ENCODE measurements at places on chromosomes 2 and 18.
A peak's percentile ranks its signal among the peaks of the same experiment; 100 is the strongest.

DNA sequence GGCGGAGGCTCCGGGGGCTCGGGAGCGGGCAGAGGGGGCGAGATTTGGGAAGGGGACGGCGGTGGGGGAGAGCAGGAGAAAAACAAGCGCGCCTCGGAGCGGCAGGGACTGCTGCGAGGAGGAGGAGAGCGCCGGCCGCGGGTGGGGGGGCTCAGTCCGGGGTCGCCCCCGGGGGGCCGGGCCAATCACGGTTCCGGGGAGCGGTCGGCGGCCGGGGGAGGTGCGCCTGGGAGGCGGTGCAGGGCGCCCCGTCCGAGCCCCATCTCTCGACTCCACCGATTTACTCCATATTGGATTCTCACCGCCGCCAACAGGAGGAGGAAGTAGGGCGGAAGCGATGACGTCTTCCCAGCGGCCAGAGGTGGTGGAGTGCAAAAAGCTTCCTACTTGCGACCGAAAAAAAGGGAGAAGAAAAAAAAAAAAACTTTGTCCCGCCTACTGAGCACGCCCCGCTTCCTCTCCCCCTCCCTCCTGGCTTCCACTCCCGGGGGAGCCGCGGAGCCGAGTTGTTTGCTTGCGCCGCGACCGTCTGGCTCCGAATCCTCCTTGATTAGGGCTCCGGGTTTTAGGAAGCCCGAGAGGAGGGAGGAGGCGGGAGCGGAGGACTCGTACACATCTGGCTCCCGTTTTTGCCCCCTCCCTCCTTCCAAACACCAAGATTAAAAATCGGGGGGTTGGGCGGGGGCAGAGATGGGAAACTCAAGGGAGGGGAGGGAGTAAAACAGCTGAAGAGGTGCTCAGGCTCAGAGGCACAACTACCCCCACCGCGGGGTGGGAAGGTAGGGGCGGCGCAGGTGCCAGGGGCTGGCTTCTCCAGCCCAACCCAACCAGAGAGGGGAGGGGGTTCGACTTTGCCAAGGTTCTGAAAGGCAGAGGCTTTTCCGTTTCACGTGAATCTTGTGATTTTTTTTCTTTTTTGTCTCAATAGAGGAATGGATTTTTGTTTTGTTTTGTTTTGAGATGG, at the start of gene SPRED2:
Gene SPRED2, minus strand, starts transcription at position 373 of the 964 bp plus-strand sequence. CDS start 612 bp downstream, outside the sequence.
- DNase-seq: peak; percentile 95

DNA sequence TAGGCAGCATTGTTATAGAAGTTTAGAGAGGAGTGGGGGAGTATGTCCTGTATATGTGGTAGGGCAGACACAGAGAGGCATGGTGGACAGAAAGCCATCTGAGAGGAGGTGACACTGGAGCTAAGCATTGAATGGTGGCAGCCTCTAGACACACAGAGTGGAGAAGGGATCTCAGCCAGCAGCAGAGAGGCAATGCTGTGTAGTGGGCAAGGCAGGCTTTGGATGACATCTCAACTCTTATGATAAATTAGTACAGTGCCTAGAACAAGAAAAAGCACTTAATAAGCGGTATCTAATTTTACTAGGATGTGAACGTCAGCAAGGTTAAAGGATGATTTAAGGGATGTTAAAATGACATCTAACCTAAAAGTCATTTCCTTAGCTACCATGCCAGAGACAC, 22.5 kb upstream of the CERS6 start:
- DNase-seq: no peak

GRCh38 chr2:45153121-45153520, 143.9 kb upstream of the SIX2 start:
- DNase-seq: no peak

- DNase-seq: peak; percentile 15
These were observed 13.4 kb downstream of the CERS6 start for GRCh38 chr2:168469281-168469988.

- no peak for DNase-seq
These were observed 65.9 kb upstream of the STPG4 start for GRCh38 chr2:47221039-47221438.

GRCh38 chr2:119826370-119826961, 66.7 kb downstream of the PTPN4 start:
- DNase-seq: peak; percentile 42

GRCh38 chr2:23757686-23758433, 169.1 kb downstream of the ATAD2B start:
- DNase-seq: no peak

GRCh38 chr18:47175898-47176575, at the start of gene IER3IP1:
TSS of gene IER3IP1 (minus strand) at chr18:47176364. CDS start at chr18:47176277, 87 bp downstream.
- peak; percentile 97 for DNase-seq

DNA sequence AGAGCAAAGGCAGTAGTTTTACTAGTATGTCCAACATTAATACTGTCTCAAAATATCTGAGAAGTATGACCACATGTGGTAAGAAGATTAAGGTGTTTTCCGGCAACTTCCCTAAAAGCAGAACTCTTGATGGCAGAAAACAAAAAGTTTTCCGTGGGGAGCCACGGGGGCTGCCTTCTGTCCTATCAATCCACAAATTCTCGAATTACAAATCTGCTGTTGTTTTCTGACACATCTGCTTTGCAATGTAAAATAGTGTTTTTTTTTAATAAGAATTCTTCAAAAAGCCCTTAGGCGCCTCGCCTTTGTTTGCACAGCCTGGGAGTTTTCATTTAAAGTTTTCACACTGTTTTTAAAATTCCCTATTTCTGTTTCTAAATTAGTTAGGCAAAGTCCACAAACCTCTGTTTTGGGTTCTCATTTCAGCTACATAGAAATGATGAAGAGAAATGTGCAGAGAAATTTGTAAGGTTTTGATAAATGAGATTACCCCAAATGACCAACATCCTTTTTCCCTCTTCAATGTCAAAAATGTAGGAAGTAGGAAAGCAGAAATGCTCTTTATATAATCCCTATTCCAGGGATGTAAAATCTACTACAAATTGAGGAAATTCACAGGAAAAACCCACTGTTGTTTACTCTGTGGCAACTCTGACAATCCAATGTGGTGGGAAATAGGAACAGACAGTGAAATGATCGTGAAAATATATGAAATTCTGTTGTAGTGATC, 385.8 kb downstream of the ZEB2 start:
- no peak for DNase-seq

- no peak for DNase-seq
These were observed 273.6 kb upstream of the NCKAP5 start for GRCh38 chr2:133841900-133842299.

GRCh38 chr2:241136191-241136590, 13.1 kb downstream of the PASK start:
- DNase-seq: no peak

- DNase-seq: no peak
These were observed 375.6 kb upstream of the MEIS1 start for GRCh38 chr2:66059332-66059731.

GRCh38 chr2:160295519-160296207, 95.6 kb upstream of the ITGB6 start:
- no peak for DNase-seq

DNA sequence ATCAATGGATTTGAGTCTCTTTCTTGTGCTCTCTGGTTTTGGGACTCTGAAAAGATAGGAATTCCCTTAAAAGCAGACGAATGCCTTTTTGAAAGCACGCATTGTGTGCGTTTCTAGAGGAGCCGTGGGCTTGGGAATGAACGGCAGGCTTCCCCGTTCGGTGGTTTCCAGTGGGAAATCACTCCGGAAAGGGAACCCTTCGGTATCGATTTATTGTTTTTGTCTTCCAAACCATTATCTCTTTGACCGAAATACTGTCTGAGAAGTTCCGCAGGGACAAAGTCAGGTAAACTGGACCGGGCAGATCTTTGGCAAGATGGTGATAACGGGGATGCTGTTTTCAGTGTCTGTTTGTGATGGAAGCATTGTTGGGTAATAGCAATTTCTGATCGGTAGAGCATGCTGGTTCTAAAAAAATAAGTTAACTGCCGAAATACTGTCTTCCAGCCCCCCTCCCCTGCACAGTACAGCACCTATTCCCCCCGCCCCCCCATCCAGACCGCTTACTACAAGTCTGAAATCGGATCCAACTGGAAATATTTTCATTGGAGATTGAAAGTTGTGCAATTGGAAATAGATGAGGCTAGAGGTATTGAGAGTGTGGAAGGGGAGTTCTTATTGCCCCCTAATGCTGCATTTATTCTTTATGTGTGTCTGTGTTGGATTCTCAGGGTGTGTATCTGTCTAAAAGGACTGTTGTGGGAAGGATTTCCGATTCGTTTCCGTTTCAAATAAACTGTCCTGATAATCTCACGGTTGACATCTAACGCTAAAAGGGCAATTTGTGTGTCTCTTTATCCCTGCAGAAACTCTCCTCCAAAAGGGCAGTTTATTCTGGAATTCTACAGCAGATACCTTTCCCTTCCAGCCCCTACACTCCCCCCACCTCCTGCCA, 635 bp downstream of the SETBP1 start:
- peak; percentile 17 for DNase-seq

- DNase-seq: no peak
These were observed 123.2 kb downstream of the DYSF start for GRCh38 chr2:71576541-71576940.

DNA sequence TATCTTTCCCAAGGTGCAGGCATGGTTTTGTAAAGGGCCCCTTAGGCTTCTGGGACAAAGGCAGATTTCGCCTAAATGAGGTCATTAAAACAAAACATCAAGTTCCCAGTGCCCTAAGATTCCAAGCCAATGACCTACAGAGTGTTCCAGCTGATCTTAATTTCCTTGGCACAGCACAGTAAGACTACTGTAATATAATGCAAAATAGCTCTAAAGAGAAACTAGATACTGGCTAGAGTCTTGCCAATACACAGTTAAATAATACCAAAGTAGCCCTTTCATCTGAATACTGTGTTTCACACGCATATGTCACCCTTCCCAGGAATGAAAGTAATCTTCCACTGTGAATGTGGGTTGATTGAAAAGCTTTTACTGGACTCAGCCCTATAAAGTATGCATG, 14.7 kb downstream of the GRB14 start:
- DNase-seq: no peak

- peak; percentile 58 for DNase-seq
These were observed 42.5 kb downstream of the CPO start for GRCh38 chr2:206981739-206982340.

DNA sequence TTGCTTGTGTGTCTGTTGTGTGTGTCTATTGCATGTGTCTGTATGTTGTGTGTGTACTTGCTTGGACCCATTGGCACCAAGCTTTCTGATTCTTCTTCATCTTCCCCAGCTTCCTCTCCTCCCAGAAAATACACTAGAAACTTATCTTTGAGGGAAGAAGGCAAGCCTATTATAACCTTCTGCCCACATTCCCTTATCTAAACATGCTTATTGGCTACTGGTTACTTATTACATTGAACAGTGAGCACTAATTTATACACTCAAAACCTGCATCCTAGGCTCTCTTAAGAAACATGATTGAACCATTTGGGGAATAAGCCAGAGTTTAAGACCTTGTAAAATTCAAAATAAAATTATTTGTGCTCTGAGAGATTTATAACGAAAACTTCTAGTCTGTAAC, 26.5 kb downstream of the SLC9A4 start:
- DNase-seq: no peak

DNA sequence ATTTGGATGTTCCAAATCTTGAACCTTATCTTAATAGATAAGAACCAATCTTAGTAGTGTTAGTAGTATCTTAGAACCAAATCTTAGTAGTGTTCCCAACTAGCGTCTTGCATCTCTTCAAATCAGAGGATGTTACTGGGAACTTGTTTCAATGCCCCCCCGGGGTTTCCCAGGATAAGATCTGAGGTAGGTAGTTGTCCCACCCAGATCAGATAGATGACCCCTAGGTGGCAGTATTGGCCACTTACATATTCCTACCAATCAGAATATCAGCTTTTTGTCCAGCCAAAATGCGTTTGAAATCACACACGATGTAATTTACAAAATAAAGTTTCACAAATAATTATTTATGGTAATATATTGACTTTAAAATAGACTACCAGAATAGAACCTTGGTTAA, 314.8 kb downstream of the MBD2 start:
- peak; percentile 49 for DNase-seq

DNA sequence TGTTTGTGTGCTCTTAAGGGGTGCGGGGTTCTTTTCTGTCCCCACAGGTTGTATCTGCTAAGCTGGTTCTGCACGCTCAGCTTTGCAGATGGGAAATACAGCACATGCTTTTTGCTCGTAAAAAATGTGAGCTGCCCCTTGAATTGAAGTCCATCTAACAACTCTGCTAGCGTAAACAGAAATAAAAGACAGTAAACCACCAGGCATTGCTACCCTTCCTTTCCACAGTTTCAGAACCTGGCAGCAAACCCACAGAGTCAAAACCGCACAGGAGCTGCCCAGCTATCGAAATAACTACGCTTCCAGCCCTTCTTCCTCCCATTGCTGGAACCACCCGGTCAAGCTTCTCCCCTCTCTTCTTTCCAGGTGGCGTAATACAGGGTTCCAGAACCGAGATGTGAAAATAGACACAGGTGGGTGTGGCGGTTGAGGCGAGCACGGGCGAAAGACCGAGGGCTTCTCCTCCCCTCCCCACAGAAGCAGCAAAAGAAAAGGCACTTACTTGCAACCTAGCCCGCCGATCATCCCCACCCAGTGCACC, 479 bp downstream of the SCN9A start:
- peak; percentile 90 for DNase-seq

DNA sequence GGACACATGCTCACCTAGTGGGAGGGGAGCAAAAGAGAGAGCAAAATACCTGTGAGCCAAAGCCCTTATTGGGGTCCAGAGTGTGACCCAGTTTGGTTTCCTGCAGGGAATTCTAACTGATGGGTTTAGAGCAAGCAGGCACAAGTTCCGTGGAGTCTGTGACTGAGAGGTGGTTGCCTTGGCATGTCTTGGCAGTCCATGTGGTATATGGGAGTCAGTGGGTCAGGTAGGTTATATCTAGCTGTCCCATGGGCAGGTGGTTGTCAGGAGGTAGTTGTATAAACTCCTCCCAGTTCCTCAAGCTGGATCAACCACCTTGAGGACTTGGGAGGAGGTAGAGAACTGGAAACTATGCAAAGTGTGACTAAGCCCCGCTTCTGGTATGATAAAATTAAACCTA, 452.8 kb upstream of the VWC2L start:
- DNase-seq: no peak

- DNase-seq: peak; percentile 90
These were observed 78.4 kb downstream of the SETBP1 start for GRCh38 chr18:44758861-44759631.

GRCh38 chr2:18356676-18357075, 203.8 kb downstream of the RDH14 start:
- no peak for DNase-seq

GRCh38 chr2:71263386-71263785, 36.5 kb upstream of the PAIP2B start:
- no peak for DNase-seq

GRCh38 chr2:196927376-196928225, 1.1 kb upstream of the PGAP1 start:
- DNase-seq: peak; percentile 32

- DNase-seq: no peak
These were observed 5.5 kb upstream of the SCYGR5 start for GRCh38 chr2:227661025-227661649.

Data from RPMI8226 (cell line).